ENCODE measurements at places on chromosomes 5 and 9.

DNA sequence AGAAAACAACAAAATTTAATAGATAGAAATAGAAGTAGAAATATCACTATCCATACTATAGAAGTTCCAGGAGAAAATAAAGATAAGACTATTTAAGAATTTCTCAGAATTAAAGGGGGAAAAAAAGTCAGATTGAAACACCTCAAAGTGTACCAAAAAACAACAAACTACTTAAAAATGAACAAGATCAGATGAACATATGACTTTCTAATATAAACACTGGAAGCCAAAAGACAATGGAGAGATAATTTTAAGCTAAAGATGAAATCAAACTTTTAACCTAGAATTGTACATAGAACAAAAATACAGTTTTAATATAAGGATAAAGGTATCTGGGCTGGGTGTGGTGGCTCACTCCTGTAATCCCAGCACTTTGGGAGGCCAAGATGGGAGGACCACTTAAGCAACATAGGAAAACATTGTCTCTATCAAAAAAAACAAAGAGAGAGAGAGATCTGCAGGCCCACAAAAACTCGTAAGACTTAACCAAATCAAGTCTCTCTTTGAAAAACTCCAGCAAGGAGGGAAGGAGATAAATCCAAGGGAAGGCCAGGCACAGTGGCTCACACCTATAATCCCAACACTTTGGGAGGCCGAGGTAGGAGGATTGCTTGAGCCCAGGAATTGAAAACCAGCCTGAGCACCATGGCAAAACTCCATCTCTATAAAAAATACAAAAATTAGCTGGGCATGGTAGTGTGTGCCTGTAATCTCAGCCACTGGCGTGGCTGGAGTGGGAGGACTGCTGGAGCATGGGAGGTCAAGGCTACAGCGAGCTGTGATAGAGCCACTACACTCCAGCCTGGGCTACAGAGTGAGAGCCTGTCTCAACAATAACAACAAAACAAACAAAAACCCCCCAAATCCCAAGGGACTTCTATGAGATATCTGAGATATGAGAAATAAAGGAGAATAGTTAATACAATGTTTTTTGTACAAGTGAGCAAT lies 32.4 kb downstream of the ABHD17B start:
- no peak for DNase-seq

DNA sequence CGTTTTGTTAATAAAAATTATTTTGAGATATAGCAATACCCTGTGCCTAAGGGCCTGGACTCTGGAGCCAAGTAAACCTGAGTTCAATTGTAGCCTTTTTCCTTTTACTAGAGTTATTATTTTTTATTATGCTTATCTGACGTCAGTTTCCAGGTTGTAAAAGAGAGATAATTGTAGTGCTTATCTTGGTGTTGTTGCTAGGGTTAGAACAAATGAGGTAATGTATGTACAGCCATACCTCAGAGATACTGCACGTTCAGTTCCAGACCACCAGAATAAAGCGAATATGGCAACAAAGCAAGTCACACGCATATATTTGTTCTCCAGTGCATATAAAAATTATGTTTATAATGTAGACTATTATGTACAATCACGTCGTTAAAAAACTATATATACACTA lies 215.0 kb downstream of the VPS13A start:
- no peak for DNase-seq

DNA sequence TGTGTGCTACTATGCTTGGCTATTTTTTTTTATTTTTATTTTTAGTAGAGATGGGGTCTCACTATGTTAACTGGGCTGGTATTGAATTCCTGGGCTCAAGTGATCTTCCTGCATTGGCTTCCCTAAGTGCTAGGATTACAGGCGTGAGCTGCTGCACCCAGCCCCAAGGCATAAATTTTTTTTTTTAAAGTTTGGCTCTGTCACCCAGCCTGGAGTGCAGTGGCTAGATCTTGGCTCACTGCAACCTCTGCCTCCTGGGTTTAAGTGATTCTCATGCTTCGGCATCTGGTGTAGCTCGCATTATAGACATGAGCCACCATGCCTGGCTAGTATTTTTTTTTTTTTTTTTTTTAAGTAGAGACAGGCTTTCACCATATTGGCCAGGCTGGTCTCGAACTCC lies 70.3 kb downstream of the RAB24 start:
- DNase-seq = no peak

- no peak for DNase-seq
These were observed 698.8 kb downstream of the CDH9 start for GRCh38 chr5:26339576-26339975.

DNA sequence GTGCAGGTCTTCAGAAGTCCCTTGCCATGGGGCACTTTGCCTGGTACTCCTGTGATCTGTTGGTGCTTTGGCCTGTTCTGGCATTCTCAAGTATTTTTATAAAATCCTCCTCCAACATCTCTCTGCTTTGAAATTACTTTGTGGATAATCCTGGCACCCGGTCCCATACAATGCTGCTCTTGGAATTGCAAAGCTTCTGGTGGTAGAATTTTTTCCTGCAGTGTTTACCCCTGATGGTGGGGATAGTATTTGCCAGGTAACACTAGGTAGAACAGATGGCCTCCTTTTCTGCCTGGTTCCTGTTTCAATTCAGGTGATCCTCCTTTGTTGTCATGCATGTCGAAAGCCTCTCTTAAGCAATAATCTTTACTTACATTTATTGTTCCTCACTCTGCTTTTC lies 109.8 kb upstream of the ATP10B start:
- no peak for DNase-seq

DNA sequence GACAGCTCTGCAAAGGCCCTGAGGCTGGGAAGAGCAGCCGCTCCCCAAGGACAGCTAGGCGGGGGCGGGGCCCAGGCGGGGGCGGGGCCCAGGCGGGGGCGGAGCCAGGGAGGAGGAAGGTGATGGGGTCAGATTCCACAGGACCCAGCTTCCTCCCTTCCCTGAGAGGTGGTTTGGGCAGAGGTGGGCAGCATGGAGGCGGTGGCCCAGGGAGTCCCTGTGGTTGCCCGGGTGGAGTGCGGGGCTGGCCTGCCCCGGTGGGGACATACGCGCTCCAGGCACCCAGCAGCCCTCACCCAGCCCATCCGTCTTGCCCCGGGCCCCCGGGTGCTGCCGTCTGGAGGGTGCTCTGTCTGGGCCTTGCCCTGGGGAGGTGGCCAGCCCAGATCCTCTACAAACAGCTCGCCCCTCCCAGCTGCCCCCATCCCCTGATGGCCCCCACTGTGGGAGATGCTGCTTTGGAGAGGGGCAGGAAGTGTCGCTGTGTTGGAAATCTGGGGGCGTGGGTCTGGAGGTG lies 11.0 kb upstream of the RNU6ATAC start:
- DNase-seq = no peak

GRCh38 chr9:37151812-37152211 lies 31.4 kb downstream of the ZCCHC7 start:
- no peak for DNase-seq

DNA sequence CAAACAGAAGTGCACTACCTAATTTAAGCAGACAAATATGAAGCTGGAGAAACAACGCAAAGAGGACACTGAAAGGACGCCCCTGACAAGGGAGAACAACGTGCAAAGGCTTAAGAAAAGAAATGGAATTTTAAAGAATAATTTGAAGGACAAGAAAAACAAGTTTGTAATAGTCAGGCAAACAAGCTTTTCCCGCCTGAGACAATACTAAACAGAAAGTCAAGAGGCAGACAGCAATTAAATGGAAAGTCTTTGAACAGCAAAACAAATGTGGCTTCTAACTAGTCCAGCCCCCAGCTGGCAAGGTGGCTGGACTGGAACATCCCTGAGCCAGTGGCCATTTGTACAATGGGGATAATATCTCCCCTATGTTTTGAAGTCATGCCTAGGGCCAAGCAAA lies 63.3 kb downstream of the SIL1 start:
- no peak for DNase-seq

GRCh38 chr5:148623741-148624140 lies 30.6 kb downstream of the HTR4 start:
- DNase-seq = no peak

DNA sequence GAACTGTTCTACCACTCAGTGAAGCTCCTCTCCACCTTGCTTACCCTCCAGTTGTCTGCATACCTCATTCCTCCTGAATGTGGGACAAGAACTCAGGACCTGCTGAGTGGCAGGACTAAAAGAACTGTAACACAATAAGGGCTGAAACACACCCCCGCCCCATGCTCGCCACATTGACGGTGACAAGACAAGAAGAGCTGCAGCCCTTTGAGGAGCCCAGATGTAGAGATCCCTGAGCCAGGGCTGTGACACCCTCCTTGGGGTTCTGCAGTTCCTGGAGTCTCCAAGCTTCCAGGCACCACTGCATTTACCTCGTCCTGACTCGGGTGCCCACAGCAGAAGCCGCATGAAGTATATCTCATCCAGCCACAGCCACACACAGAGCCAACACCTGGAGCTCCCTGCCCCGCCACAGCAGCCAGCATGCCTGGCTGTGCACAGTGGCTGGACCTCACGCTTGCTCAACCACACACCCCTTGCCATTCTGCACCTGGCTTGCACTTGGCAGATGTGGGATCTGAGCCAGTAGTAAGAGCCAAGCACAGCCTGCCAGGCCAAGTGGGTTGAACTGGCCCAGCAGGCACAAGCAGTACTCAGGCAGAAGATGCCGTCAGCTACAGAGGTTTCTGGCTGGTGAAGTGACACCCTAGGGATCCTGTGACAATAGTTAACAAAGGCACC lies 166.1 kb downstream of the RNF180 start:
- no peak for DNase-seq

- no peak for DNase-seq
These were observed 27.0 kb upstream of the PRRC2B start for GRCh38 chr9:131366761-131367401.

GRCh38 chr9:3497857-3498256 lies 27.9 kb downstream of the RFX3 start:
- no peak for DNase-seq

DNA sequence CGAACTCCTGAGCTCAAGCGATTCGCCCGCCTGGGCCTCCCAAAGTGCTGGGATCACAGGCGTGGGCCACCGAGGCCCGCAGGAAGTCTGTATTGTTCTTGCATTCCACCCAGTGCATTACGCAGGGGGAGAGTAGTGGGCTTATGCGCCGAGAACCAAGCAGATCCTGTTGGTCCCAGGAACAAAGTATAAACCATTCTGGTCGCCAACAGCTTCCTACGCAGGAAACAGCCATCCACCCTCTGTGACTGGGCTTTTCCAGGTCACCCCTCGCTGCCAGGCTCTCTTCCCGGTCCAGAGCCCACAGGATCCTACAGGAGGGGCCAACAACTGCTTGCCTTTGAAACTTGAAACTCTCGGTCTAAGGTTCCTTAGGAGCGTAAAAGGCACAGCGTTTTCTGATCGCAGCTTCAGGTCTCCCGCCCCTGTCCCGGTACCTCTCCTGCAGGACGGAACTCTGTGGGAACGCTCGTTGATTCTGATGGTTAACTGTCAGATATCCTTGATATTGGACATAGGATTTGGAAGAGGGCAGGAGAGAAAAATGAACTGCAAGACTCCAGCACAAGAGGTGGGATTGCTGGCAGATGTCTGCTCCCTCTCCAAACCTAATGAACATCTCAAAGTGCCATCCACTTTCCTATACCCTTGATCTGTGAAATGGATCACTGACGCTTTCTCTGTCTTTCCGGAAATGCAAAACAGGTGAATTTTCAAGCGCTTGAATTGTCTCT lies 4.2 kb upstream of the ANXA2R start:
- no peak for DNase-seq

GRCh38 chr5:126801992-126802294 lies 25.0 kb downstream of the LMNB1 start:
- no peak for DNase-seq

DNA sequence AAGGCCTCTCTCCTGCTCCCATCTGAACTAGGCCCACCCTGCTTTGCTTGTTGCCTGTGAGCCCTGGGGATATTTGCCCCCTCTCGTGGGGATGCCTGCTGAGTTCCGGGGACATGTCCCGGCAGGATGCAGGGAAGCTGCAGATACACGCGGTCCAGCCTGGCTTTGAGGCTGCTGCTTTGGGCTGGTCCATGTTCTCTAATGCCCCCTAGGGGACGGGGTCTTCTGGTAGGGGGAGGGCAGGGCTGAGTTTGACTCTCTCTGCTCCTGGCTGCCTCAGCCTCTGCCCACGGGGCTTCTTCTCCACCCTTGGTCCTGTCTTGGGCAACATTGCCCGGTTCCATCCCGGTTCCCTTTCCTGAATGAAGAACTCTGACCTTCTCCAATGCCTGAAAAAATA lies 84.9 kb upstream of the ASS1 start:
- no peak for DNase-seq

- no peak for DNase-seq
These were observed 487.9 kb downstream of the ARHGEF28 start for GRCh38 chr5:74113927-74114326.

DNA sequence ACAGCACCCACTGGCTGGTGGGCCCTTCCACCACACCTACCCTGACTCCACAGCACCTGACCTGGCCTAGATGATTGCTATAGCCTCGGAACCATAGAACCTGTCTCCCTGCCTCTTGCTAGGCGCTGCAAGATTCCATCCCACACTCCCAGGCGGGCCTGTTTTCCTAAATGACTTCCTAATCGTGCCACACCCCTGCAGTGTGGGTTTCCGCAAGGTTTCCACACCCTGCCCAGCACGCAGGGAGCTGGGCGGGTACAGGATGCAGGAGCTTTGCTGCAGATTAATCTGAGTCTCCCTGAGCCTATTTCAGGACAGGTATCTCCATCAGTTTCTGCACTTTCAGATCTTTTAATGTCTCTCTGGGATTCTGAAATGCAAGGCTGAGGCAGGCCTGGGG lies 62.9 kb downstream of the SHB start:
- no peak for DNase-seq

Measured in stimulated activated CD4-positive, alpha-beta T cell treated with anti-CD3 and anti-CD28 coated beads, Interleukin-4, amount 100 ng/mL, for 1 hour (primary cell).